Activated CD4-positive, alpha-beta T cell treated with anti-CD3 and anti-CD28 coated beads, Interleukin-2, amount 50 U/mL, for 48 hours (primary cell): ENCODE measurements at places on chromosomes 3 and 15.

DNA sequence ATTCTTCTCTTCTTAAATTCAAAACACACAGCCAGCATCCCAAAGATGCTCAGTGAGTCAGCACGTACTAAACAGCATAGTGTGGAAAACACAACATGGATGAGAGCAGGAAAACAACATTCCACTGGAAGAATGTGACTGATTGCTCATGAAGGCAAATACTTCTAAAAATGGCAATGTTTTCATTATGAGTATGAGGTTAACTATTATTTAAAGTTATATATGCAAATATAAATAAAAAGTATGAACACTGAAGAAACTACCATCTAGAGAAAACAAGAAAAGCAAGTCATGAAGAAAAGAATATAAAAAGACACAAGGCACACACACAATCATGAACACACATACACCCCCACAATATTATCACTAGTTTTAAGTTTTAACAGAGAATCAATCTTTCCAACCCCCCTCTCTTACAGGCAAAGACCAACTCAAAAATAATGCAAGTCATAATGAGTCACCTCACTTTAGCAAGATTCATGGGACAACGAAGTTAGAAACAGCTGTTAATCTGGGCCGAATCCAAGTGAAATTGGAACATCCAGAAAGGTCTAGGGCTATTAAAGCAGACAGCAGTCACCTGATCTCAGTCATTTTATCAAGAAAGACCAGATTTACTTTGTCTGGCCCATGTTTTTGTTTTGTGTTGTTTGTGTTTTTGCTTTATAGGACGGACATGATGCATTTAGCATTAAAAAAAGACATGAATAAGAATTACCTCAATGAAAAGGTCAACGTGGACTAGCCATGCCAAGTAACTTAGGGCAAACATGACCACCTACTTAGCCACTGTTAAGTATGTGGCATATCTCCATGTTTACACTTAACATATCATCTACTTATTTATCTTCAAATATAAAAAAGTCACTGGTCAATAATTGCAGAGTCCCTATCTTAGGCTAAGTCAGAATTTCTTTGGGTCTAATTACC, 18.1 kb downstream of the GBE1 start:
- DNase-seq: no peak

DNA sequence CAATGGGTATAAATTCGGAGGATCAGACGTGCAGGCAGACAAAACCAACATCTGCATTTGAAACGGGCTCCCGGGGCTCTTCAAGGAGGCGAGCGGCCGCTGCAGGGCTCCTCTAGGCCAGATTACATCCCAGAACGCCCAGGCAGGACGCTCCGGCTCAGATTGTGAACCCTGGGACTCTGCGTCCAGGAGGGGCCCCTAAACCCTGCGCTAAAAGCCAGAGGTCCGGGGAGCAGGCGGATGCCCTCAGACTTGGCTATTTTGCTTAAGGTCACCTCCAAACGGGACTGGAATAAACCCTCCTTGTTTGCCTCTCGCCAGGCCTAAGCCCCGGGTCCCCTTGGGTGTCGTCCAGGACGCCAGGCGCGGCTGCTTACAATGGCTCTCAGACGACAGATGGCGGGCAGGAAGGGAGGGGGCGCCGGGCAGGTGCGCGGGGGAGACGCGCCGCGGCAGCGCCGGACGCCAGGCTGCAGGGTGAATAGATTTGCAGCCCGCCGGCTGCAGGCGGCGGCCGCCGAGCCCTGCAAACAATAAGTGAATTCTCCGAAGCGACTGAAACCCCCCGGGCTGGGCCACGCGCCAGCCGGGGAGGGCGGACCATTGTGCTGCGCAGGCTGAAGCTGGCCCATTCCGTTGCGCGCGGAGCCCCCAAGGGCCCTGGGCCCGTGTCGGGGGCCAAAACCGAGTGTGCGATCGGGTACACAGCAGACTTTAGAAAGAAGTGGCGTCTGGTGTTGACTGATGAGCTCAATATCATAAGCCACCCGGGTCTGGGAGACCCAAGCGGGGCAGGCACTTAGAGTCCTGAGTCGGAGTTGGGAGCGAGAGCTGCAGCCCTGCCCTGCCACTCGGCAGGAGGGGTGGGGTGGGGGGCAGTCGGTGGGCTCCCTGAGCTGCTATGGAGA, 32.3 kb upstream of the AMOTL2 start:
- no peak for DNase-seq

GRCh38 chr3:141067206-141067974, 16.2 kb downstream of the SPSB4 start:
- no peak for DNase-seq

GRCh38 chr3:59401924-59402323, 352.1 kb upstream of the CFAP20DC start:
- no peak for DNase-seq

DNA sequence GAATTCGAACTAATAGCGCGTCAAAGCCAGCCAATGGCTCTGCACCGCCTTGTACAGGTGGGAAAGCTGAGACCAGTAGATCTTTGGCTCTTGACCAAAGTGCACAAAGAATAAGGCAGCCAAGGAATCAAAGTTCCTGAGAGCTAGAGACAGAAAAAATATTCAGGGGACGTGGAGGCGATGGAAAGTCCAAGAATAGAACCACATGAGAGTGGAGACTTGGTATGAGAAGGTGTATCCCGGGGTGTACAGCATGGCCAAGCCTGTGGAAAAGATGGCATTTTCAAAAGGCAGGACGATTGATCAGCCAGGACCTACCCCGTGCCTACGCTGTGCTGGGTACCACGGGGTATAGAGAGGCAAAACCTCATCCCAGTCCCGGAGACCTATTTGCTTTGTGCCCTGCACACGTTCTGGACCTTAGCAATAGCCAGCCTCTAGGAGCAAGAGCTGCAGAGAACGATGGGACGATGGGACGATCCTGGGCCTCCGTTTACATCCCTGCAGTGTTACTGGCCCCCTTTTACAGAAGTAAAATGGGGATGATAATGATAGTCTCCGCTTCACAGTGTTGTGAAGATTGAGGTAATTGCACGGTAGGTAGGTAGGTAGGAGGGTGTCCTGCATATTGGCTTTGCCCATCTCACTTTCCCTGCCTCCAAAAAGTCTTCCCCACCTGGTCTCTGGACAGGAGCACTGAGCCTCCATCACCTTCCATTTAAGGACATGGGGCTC, 583 bp upstream of the RBSN start:
- DNase-seq: peak; percentile 18

DNA sequence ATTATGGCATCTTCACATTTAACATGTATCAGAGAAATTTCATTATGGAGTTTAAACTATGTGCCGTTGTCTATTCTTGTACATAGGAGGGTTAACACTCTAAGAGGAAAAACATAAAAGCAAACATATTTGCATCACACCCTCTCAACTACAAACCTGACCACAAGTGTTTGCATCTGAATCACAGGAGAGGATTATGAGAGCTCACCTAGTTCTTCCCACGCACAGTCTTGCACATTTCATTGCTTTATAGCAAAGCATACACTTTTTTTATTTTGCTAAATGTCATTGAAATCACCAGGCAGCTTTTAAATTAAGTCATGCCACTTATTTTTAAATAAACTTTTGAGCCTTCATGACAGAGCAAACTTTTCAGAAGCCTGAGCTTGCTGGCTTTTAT, 12.5 kb downstream of the TRAT1 start:
- DNase-seq: no peak

- peak; percentile 13 for DNase-seq
Measured at GRCh38 chr3:108420926-108421325, 89.5 kb downstream of the MYH15 start.

- no peak for DNase-seq
Measured at GRCh38 chr15:96514607-96515285, 184.2 kb downstream of the NR2F2 start.
